Heart left ventricle (tissue), 16 donors: ENCODE measurements at places on chromosomes 11 and 22. TPM values are rescaled to one million over a fixed set of nuclear protein-coding genes. Genes with fewer than 3 reads are reported as not detected.

DNA sequence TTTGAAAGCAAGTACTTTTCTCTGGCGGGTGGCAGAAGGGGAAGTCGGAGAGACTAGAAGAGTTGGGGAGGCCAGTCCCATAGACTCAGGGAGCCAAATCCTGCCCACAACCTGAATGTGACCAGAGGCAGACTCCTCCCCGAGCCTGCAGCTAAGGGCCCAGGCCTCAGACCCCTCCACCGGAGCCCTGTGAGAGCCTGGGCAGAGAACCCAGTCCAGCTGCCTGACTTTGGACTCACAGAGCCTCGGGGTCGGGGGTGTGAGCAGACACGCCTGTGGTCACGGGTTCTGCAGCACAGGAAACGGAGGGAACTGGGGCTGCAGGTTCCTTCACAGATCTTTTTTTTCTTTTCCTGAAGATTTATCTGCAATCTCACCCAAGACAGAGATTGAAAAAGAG lies 312.3 kb downstream of the CTTN start:
- H3K4me1 ChIP-seq: no peaks in the 10 kb centered on the region
- peaks cover 31% of the 10 kb centered on the region for H3K27me3 ChIP-seq
- no peak overlapping the region for H3K27ac ChIP-seq
- H3K4me3 ChIP-seq: no peak overlapping the region

DNA sequence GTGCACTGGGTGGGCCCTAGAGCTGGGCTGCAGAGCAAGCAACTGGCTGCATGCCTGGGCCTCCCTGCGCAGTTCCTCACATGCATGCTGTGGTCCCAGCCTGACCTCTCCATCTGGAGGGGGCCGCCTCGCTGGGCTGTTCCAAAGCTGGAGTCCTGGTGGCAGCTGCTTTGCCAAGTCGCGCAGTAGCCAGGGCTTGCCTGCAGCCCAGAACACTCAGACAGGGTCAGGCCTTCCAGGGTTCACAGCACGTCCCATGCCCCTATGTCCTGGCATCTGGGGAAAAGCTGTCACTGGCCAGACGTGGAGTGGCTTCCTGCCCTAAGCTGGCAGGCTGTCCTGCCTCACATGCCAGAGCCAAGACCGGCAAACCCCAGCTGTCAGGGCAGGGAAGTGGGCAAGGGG lies 16.5 kb upstream of the CDC42EP2 start:
- H3K4me3 ChIP-seq: peak overlapping the region; percentile 10
- no peaks in the 10 kb centered on the region for H3K4me1 ChIP-seq
- H3K27ac ChIP-seq: peak overlapping the region; percentile 76

- H3K27me3 ChIP-seq: no peaks in the 10 kb centered on the region
- H3K4me1 ChIP-seq: peaks cover 18% of the 10 kb centered on the region
- peaks cover 8% of the 10 kb centered on the region for H3K36me3 ChIP-seq
- H3K27ac ChIP-seq: no peak overlapping the region
These were observed 1.1 kb downstream of the ATL3 start for GRCh38 chr11:63670096-63670432.

- no peak overlapping the region for H3K4me3 ChIP-seq
- H3K27me3 ChIP-seq: no peaks in the 10 kb centered on the region
- no peak overlapping the region for H3K27ac ChIP-seq
- H3K4me1 ChIP-seq: no peaks in the 10 kb centered on the region
- DNase-seq: no peak
These were observed 49.9 kb upstream of the TRIM77 start for GRCh38 chr11:89660234-89660633.

DNA sequence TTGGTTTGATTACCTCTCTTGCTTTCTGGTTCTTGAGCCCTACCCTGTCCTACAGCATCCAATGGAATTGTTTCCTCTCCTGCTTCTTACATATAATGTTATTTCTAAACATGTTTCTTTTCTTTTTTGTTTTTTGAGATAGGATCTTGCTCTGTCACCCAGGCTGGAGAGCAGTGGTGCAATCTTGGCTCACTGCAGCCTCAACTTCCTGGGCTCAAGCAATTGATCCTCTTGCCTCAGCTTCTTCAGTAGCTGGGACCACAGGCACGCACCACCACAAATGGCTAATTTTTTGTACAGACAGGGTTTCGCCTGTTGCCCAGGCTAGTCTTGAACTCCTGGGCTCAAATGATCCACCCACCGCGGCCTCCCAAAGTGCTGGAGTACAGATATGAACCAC lies 105.9 kb downstream of the SGSM3 start:
- no peak overlapping the region for H3K4me3 ChIP-seq
- no peaks in the 10 kb centered on the region for H3K36me3 ChIP-seq
- peaks cover 5% of the 10 kb centered on the region for H3K4me1 ChIP-seq
- H3K27ac ChIP-seq: no peak overlapping the region
- H3K27me3 ChIP-seq: no peaks in the 10 kb centered on the region
- DNase-seq: no peak

GRCh38 chr11:124346311-124346955 lies 26.4 kb upstream of the OR8D2 start:
- H3K36me3 ChIP-seq: no peaks in the 10 kb centered on the region
- no peak overlapping the region for H3K27ac ChIP-seq
- H3K4me3 ChIP-seq: no peak overlapping the region

DNA sequence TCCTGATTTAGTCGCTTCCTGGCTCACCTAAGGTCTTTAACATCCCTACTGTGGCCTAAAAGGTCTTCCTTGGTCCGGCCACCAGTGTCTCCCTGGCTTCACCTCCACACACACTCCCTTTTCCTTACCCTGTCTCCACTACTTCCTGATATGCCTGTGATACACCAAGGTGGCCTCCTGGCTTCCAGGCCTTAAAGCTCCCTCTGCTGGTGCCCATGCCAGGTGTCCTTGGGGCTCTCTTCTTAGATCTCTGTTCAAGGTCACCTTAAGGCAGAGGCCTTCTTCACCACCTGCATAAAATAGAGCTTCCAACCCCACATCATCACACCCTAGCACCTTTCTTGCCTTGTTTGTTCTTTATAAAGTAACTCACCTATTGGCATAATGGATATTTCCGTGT lies 787.7 kb downstream of the NTM start:
- H3K27me3 ChIP-seq: no peaks in the 10 kb centered on the region
- H3K36me3 ChIP-seq: no peaks in the 10 kb centered on the region
- no peak overlapping the region for H3K4me3 ChIP-seq
- no peak for DNase-seq
- no peak overlapping the region for H3K27ac ChIP-seq

DNA sequence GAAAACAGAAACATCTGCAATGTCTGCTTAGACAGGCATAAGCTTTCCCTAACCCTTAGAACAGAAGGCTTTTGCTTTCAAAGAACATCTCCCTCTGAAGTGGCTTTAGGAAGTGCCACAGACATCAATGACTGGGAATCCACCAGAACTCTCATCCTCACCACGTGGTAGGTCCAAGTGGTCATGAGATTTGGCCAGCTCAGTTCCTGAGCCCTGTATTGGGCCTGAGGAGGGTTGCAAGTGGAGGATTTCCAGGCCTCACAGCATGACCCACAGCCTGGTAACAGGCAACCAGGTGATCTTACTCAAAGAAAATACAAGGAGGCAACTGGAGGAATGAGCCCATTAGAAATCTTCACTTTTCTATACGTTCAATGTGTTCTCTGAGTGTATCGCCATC lies 1.6 kb downstream of the CASP1 start:
- H3K27me3 ChIP-seq: no peaks in the 10 kb centered on the region
- peak overlapping the region; percentile 58 for H3K4me3 ChIP-seq
- no peaks in the 10 kb centered on the region for H3K4me1 ChIP-seq
- no peak for DNase-seq
- no peak overlapping the region for H3K27ac ChIP-seq
- no peaks in the 10 kb centered on the region for H3K36me3 ChIP-seq

DNA sequence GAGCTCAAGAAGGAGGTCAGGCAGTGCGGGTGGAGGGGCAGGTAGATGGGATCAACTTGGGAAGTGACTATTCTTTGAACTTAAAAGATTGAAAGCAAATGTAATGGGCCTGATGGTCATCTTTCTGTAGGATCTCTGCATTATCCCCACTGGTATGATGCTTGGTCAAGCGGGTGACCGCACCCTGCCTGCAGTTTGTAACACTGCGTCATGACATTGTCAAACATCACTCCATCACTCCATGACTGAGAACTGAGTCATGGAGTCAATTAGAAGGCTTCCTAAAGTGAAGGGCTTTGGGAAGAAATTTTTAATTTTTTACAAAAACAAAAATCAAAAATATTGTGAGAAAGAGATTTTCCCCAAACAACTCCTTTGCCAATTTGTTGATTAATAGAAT lies 62.4 kb upstream of the BMAL1 start:
- no peaks in the 10 kb centered on the region for H3K4me1 ChIP-seq
- H3K27me3 ChIP-seq: no peaks in the 10 kb centered on the region
- no peak for DNase-seq

DNA sequence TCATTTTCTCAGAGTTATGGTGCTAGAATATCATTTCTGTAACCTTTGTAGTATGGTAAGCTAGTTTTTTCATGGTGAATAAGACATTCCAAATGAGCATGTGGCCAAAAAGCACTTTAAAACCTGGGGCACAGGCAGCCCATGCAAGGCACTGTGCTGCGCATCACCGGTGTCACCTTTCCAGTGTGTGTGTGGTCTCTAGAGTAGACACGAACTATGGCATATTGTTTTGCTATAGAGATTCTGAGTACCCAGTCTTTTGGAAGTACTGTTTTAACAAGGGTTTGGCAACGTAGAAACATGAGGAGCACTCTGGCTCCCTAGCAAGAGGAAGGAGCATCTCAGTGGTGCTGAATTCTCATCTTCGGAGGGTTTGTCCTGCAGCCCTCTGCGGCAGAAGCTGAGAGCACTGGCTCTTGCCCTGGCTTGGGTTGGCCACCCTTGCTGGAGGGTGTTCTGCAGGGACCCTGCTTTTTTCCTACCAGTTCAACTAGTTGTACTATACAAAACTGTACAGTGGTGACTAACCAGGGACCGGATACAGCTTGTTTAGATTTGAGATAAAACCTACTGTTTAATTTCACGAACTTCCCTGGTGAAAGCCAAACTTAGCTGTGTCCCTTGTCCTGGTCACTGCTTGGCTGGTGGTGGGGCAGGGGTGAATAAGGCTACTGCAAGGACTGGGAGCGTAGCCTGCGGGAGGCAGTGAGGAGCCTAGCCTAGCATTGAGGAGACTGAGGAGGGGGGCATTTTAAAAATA lies 135.7 kb downstream of the ATXN10 start:
- no peaks in the 10 kb centered on the region for H3K27me3 ChIP-seq
- H3K27ac ChIP-seq: no peak overlapping the region
- peaks cover 9% of the 10 kb centered on the region for H3K4me1 ChIP-seq
- peaks cover 9% of the 10 kb centered on the region for H3K36me3 ChIP-seq
- no peak overlapping the region for H3K4me3 ChIP-seq

GRCh38 chr11:69002570-69003231 lies 10.3 kb downstream of the MRGPRF start:
- no peaks in the 10 kb centered on the region for H3K27me3 ChIP-seq
- H3K36me3 ChIP-seq: no peaks in the 10 kb centered on the region
- no peak overlapping the region for H3K27ac ChIP-seq
- H3K4me3 ChIP-seq: no peak overlapping the region
- H3K4me1 ChIP-seq: peaks cover 7% of the 10 kb centered on the region
- no peak for DNase-seq

GRCh38 chr22:20449819-20450550 lies 12.4 kb upstream of the SCARF2 start:
- H3K4me1 ChIP-seq: no peaks in the 10 kb centered on the region
- DNase-seq: no peak
- no peak overlapping the region for H3K4me3 ChIP-seq
- H3K27me3 ChIP-seq: no peaks in the 10 kb centered on the region
- peaks cover 30% of the 10 kb centered on the region for H3K36me3 ChIP-seq

GRCh38 chr11:128686021-128686741 lies 7.7 kb upstream of the FLI1 start:
- no peak overlapping the region for H3K27ac ChIP-seq
- peaks cover 56% of the 10 kb centered on the region for H3K4me1 ChIP-seq
- no peak overlapping the region for H3K4me3 ChIP-seq
- H3K27me3 ChIP-seq: peaks cover 63% of the 10 kb centered on the region

GRCh38 chr11:19714387-19715363 lies 2.0 kb downstream of the NAV2 start:
- H3K36me3 ChIP-seq: no peaks in the 10 kb centered on the region
- H3K27me3 ChIP-seq: peaks cover 13% of the 10 kb centered on the region
- H3K4me3 ChIP-seq: peak overlapping the region; percentile 69
- H3K27ac ChIP-seq: peak overlapping the region; percentile 95

Gene GLYATL1
- total RNA-seq: not detected

Gene DENND6B
- total RNA-seq: 2.2 TPM

Gene CDK2AP2
- total RNA-seq: 123 TPM

Gene AQP11
- 1.2 TPM for total RNA-seq

Gene DRD4
- total RNA-seq: 1.0 TPM

Gene TRIM49
- total RNA-seq: not detected

Gene BBOX1
- not detected for total RNA-seq

Gene SOX6
- 27.9 TPM for total RNA-seq

Gene SLC16A8
- total RNA-seq: not detected

Gene ART5
- 1.2 TPM for total RNA-seq

Gene MN1
- total RNA-seq: 7.0 TPM

Gene AIFM3
- 0.40 TPM for total RNA-seq
